ENCODE measurements at places on chromosomes 1 and 21. TPM values are rescaled to one million over a fixed set of nuclear protein-coding genes. Genes with fewer than 3 reads are reported as not detected.

DNA sequence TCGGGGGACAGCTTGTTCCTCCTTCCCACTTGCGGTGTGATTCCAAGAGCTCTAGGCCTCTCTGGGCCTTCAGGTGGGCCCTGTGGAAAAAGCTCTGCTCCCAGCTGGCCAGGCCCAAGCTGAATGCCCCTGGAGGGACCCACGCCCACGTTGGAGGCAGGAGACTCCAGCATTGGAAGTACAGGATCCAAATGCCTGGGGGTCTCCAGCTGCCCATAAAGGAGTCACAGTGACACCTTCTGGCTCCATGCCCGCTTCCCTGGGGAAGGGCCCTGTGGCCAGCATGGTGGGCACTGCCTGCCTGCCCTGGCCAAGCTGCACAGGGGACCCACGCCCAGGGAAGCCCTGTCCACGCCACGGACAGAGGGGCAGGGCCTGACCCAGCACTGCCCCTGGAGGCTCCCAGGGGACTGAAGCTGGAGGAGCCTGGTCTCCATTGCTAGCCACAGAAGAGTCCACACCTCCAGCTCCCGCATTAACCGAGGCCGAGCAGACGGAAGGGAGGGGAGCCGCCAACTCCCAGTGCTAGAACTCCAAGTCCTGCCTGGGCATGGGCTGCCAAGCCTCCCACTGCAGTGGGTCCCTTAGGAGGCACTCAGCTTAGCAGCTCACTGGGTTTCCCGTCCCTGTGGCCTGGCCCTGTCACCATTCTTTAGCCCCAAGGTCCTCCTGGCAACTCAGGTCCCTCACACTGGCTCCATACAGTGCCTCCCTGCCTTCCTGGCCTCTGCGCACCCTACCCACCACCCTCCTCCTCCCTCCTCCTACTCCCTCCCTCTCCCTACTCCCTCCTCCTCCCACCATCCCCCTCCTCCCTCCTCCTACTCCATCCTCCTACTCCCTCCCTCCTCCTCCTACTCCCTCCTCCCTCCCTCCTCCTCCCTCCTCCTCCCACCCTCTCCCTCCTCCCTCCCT lies 41.9 kb downstream of the WNT9A start:
- H3K4me3 ChIP-seq: no peak overlapping the region
- no peaks in the 10 kb centered on the region for H3K36me3 ChIP-seq
- no peaks in the 10 kb centered on the region for H3K27me3 ChIP-seq
- no peaks in the 10 kb centered on the region for H3K4me1 ChIP-seq
- DNase-seq: no peak

DNA sequence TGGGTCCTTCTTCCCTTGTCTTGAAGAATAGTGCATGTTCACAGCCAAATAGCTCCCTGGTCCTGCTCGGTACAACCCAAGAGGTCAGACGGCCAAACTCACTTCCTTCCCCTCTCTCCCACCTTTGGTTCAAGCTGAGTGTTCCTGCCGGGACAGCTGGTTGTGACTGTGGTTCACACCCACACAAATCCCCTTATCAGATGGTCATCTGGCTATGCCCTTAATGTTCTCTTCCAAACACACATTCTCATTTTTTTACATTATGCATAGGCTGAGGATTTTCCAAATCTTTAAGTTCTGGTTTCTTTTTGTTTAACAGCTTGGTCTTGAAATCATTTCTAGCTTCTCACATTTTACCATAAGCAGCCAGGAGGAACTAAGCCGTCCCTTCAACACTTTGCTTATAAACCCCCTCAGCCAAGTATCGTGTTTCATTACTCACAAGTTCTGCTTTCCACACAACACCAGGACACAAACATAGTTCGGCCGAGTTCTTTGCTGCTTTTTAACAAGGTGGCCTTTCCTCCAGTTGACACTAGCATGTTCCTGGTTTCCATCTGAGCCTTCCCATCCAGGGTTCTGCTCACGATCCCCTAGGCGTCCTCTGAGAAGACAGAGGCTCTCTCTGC lies 19.7 kb upstream of the TSPEAR start:
- H3K27me3 ChIP-seq: peaks cover 4% of the 10 kb centered on the region
- no peak for DNase-seq
- no peak overlapping the region for H3K4me3 ChIP-seq

CRYBG2 gene
- 2.3 TPM for total RNA-seq

DNA sequence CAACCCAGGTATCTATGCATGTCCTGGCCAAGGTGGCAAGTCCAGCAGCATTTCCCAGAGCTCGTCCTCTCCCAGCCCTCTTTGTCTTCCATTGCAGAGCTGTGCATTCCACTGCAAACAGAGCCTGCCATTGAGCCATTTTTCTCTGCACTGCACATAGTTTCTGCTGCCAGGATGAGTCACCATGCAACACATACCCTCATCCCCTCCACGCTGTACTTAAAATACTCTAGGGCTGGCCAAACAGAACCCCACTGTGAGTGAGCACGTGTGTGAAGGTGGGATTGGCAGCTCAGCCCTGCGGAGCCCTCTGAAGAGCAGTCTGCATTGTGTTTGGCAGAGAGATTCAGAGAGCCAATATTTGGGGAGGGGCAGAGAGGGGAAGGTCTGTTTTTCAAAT lies 3.9 kb upstream of the ATP1B1 start:
- no peak overlapping the region for H3K4me3 ChIP-seq
- no peak overlapping the region for H3K27ac ChIP-seq
- no peaks in the 10 kb centered on the region for H3K36me3 ChIP-seq
- no peak for DNase-seq
- peaks cover 18% of the 10 kb centered on the region for H3K4me1 ChIP-seq

DNA sequence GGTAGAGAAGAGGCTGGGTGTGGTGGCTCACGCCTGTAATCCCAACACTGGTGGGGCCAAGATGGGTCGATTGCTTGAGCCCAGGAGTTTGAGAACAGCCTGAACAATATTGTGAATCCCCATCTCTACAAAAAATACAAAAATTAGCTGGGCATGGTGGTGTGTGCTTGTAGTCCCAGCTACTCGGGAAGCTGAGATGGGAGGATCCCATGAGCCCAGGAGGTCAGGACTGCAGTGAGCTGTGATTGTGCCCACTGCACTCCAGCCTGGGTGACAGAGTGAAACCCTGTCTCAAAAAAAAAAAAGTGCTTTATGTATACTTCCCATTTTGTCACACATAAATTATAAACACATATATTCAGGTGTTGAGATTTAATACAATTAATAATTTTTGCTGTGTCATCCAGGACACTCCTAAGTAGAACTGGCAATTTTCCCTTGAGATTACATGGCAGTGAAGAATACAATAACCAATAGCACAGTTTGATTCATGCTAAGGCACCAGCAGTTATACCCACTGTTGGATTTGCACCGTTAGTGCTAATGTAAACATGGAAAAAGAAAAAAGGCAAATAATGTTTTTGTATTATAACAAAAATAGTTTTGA lies 15.5 kb downstream of the GABPB2 start:
- DNase-seq: no peak
- no peaks in the 10 kb centered on the region for H3K36me3 ChIP-seq
- H3K4me3 ChIP-seq: no peak overlapping the region
- no peaks in the 10 kb centered on the region for H3K4me1 ChIP-seq

DNA sequence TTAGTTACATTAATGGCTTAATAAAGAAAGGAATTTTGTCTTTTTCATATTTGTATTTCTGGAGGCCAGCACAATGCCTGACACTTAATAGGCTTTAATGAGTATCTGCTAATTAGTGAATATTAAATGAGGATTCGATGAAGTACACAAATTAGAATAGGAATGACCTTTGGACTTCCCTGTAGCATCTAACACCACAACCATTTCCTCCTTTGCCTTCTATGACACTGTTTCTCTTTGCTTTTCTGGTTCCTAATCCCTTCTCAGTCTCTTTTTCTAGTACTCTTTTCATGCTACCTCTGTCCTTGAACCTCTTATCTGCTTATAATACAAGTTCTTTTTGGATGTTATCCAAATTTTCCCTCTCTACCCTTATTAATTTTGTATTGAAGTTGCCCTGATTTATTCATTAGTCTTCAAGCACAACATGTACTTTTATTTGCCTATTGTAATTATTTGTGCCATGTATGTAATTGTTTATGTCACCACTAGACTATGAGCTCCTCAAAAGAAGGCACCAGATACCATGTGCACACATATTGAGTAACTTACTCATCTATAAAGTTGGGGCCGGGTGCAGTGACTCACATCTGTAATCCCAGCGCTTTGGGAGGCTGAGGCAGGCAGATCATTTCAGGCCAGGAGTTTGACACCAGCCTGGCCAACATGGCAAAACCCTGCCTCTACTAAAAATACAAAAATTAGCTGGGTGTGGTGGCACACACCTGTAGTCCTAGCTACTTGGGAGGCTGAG lies 23.8 kb downstream of the RPS27 start:
- no peak overlapping the region for H3K4me3 ChIP-seq
- H3K4me1 ChIP-seq: no peaks in the 10 kb centered on the region
- DNase-seq: no peak
- no peak overlapping the region for H3K27ac ChIP-seq
- no peaks in the 10 kb centered on the region for H3K27me3 ChIP-seq

GRCh38 chr1:194084755-194085154 lies 898.3 kb upstream of the B3GALT2 start:
- DNase-seq: no peak
- no peak overlapping the region for H3K27ac ChIP-seq
- H3K27me3 ChIP-seq: no peaks in the 10 kb centered on the region
- no peaks in the 10 kb centered on the region for H3K36me3 ChIP-seq
- no peak overlapping the region for H3K4me3 ChIP-seq

Data from activated T-cell treated with anti-CD3 and anti-CD28 coated beads, Interleukin-2, amount 50 U/mL, for 72 hours (primary cell).